GM18507 (cell line): ENCODE measurements at places on chromosomes 4 and X.

DNA sequence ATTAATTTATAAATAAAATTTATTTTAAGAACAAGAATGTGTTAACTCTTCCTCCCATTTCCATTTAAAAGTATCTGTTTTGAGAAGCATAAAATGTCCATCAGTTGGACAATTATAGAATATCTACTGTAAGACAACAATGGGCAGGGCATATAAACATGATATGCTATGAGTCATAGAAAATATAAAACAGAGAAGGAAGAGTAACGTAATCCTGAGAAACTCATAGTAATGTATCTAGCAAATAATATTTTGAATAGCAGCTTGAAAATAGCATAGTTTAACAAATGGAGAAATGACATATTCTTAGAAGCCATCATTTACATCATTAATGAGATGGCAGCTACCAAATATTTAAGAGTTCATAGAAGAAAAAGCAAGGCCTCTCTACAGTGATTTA is 820.3 kb upstream of the PCDH10 start:
- no peak for DNase-seq

GRCh38 chrX:698206-698605 is 67.6 kb downstream of the SHOX start:
- DNase-seq: no peak

- no peak for DNase-seq
These were observed 1.8 kb downstream of the DCAF8L2 start for GRCh38 chrX:27591938-27592337.

DNA sequence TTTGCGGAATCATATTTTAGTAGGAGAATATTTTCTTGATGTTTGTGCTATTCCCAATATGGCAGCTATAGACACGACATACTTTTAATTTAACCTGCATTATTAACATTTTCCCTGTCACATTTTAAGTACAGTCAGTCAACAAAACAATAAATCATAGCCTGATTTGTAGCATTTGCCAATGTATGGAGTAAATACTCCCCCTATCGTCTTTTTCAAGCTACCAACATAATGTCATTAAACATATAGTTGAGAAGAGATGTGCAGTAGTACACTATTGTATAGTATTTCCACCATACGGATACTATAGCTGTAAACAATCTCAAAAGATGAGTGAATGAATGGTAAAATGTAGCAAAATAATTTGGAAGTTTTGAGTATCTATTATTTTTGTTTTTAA is 303.7 kb upstream of the MAGEB2 start:
- no peak for DNase-seq

DNA sequence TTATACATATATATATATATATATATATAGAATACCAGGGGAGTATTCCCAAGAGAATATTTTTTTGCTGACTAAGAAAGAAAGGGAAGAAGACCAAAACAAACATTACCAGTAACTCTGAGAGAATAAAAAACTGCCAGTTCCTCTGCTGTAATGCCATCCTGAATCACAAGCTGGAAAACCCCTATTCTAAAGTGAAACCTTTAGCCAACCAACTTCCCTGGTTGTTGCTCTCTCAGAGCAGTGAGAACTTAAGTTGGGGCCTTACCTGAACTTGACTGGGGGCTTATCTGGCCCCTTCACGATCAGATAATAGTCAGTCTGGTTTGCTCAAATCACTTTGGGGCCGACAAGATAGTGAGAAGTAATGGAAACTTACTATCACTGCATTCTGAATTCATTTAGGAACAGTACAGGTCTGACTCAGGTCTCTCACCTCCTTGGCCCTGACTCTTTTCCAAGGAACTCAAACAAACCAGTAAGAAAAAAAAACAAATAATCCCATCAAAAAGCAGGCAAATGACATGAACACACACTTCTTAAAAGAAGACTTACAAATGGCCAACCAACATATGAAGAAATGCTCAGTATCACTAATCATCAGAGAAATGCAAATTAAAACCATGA is 62.5 kb downstream of the CD40LG start:
- DNase-seq: no peak

DNA sequence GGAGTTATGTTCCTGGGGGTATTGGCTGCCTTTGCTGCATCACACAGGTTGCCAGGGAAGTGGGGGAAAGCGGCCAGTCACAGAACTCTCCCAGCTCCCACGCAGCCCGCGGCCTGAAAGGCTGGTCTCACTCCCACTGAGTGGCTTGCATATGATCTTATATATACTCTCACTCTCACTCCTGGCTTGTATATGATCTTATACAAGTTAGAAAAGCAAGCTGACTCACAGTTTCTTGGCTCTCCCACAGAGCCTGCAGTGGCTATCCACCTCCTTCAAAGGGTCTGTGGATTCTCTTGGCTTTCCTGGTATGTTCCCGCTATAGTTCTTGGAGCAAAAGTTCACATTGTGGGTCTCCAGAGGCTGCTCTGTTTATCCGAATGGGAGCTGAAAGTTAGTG is 833.5 kb upstream of the GALNTL6 start:
- DNase-seq: no peak

GRCh38 chr4:147954850-147955249 is 223.0 kb downstream of the ARHGAP10 start:
- DNase-seq: no peak

GRCh38 chr4:147134536-147135210 is 189.0 kb upstream of the TTC29 start:
- DNase-seq: no peak

DNA sequence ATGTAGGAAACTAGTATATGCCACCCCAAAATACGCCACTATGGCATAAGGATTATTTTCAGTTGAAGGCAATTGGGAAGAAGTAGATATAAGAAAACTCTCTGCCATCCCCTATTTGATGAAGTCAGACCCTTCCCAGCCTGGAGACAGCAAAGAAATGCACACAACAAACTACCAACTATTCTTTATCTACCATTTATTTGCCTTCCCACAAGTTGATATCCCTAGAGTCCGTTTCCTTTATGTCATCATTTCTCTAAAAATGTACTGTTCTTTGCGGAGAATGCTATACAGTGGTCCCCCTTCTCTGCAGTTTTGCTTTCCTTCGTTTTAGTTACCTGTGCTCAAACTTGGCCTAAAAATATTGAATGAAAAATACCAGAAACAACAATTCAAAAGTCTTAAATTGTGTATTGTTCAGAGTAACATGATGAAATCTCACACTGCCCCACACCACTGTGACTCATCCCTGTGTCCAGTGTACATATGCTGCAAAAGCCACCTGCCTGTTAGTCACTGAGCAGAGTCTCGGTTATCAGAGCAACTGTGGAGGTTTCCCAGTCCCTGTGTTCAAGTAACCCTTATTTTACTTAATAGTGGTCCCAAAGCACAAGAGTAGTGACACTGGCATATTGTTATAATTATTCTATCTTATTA is 152.3 kb downstream of the WDFY3 start:
- no peak for DNase-seq

DNA sequence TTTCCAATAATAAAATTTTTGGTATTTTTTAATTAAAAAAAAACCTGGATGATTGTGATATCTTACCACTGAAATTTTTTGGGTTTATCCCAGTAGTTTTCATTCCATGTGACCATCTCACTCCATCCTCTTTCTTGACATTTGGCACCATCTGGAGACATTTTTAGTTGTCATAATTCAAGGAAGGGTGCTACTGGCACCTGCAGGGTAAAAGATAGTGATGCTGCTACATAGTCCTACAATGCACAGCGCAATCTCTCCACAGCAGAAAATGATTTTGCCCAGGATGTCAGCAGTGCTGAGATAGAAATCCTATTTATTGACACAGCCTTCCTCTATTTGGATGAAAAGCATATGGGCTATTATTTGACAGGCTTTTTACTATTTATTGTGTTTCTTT is 79.3 kb downstream of the RBPJ start:
- DNase-seq: no peak

DNA sequence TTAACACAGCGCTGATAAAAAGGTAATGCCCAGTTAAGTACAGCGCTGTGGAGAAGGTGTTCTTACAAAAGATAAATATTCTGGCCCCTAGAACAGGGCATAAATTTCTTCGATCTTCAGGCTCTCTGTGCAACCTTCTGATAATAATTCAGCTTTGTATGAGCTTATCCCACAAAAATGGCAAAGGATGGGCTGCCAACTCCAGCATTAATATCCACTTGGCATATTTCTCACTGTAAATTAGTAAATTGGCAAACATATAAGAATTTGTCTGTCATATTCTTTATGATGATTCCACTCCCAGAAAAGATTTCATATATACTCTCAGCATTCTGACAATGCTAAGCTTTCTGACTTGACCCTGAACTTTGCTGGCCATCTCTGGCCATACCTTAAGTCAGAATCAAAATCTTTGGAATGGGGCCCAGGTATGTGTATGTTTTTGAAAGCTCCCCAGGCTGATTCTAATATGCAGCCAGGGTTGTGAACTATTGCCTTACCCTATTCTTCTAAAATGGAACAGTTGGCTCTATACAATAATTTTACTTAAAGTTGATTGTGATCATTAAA is 134.8 kb downstream of the FRYL start:
- DNase-seq: no peak

- DNase-seq: no peak
These were observed 14.9 kb upstream of the PDE5A start for GRCh38 chr4:119643306-119644042.

DNA sequence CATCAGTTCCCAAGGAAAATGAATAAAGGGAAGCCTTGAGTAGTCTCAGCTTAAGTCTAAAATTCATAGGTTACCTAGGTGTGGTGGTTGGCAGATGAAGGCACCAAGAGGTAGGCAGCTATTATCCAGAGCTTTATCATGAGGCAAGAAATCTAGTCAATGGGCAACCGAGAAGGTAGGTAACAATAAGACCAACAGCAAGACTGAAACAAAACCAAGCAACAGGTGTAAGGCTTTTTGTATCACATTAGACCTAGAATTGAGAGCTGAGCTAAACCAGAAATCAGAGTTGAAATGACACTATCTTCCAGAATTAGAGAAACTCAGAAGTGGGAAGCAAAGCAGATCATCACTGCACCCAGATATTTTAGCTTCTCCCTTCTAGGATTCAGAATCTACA is 117.1 kb downstream of the CAMK2D start:
- no peak for DNase-seq

DNA sequence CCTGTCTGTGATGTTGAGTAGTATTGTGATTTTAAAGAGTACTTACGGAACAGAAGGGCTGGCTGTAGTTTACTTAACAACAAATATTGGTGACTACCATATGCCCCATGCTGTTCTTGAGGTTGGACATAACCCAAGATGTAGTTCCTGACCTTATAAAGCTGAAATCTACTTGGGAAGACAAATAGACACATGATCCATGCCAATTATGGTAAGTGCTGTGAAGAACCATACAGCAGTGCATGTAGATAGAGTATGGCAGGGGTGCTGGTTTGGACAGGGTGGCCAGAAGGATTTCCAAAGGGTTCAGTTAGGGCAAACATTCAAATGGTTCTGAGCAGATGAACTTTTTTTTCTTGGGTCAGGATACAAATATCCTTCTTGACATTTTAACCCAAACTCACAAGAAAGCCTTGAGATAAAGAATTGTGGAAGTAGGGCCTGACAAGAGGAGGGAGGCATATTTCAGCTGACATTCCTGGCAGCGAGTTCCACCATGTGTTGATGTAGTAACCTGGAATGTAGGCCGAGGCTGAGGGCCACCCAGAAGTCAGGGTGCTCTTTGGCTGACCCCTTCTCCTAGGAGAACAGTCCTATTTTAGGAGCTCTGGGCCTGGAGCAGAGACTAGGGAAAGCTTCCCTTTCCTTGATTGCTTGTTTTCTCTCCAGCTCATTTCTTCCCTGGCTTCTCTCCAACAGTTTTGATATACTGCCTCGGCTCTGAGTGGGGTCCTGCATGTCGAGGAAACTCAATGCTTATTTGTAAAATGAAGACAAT is 74.2 kb downstream of the FREM3 start:
- DNase-seq: no peak

DNA sequence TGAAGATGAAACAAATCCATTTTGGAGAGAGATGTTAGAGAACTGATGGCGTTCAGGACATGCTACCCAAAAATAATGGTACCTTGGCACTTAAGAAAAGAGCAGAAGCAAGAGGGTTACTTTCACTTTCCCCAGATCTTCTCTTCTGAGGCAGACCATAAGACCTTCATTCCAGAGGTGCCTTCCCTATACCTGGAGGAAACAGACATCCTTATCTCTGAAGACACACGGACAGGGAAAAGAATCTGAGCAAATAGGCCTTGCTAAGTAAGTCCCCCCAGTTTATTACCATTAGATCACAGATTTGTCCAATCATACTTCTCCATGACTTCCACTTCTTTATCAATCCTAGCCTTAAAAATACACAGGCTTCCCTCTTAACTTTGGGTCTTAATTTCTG is 2.0 kb upstream of the FGF2 start:
- no peak for DNase-seq

DNA sequence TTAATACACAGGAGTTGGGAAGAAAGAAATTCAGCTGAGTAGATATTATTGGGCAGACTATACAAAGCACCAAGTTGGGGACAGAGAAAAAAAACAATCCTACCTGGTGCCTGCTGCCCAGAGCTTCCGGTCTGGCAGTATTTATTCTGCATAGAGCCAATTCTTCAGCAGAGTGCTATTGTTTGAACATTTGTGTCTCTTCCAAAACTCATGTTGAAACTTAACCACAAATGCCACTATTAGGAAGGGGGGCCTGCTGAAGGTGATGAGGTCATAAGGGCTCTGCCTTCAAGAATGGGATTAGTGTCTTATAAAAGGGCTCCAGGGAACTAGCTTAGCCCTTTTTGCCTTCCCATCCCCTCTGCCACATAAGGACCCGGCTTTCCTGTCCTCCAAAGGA is 136.2 kb downstream of the EVC2 start:
- no peak for DNase-seq

GRCh38 chr4:118099106-118099505 is 64.8 kb downstream of the NDST3 start:
- DNase-seq: no peak

DNA sequence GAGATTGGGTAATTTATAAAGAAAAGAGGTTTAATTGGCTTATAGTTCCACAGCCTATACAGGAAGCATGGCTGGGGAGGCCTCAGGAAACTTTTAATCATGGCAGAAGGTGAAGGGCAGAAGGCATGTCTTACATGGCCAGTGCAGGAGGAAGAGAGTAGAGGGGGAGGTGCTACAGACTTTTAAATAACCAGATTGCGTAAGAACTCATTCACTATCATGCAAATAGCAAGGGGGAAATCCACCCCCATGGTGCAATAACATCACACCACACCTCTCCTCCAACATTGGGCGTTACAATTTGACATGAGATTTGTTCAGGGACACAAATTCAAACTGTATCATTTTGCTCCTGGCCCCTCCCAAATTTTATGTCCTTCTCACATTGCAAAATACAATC is 353.8 kb upstream of the PABPC5 start:
- DNase-seq: no peak

DNA sequence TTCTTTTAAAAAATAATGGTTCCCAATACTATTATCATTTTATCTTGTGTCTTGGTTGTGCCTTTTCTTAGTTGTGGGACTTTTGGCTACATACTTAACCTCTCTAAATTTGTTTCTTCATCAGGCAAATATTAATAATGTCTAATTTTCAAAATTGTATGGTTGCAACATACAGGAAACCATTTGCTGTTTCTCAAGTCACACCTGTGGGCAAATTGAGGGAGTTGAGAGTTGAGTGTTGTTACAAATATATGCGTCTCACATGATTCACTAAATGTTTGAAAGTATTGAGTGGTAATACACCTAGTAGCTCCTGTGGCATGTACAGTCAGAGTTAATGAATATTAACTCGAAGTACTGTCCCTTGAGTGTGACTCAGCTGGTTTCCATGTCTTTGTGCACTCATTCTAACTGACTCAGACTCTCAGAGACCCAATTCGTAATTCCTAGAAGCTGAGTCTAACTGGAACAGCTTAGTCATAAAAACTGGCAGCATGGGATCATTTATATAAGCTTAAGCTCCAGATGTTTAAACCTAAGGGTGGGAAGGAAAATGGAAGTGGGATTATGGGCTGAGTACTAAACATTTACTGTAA is 802.4 kb downstream of the TRIML1 start:
- no peak for DNase-seq
